ENCODE measurements at places on chromosomes 3 and 15.

GRCh38 chr3:99023590-99024192 is 122.2 kb upstream of the DCBLD2 start:
- DNase-seq = peak; percentile 41

- no peak for DNase-seq
These were observed 318.0 kb upstream of the CTDSPL start for GRCh38 chr3:37543666-37544065.

GRCh38 chr3:161139686-161140085 is 34.5 kb upstream of the B3GALNT1 start:
- no peak for DNase-seq

- no peak for DNase-seq
These were observed 177.2 kb downstream of the KCNAB1 start for GRCh38 chr3:156297582-156297981.

DNA sequence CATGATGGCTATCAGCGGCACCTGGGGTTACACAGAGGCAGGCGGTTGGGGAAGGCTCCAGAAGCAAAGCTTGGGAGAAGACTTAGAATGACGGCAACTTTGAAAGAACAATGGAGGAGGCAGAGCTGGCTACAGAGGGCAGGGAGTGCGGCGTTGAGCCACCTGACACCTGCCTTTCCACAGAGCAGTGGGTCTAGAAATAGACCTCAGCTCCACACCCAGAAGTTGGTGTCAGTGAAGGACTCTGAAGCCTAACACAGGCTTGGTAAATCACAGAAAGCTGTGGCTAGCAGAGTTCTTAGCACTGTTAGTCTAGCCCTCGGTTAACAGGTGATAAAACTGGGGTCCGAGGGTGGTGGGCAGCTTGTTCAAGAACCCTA is 23.1 kb upstream of the EHD4 start:
- no peak for DNase-seq

DNA sequence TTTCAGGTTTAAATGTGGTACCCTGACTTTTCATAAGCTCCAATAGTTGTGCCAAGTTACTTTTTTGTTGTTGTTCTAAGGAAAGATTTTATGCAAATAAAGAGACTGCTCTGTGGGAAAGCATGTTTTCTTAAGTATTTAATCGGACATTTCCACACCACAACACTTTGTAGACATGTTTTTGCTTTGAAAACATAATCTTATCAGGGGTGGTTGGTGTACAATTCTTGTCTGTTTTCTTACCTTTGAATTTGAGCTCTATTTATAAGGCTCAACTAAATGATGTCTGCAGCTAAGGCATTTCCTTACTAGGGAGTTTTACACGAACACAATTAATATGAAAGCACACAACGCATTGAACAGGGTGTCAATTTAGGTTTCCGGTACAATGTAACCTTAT is 81.5 kb upstream of the CDIN1 start:
- DNase-seq = no peak

GRCh38 chr3:72192572-72192971 is 407.6 kb upstream of the PROK2 start:
- no peak for DNase-seq

DNA sequence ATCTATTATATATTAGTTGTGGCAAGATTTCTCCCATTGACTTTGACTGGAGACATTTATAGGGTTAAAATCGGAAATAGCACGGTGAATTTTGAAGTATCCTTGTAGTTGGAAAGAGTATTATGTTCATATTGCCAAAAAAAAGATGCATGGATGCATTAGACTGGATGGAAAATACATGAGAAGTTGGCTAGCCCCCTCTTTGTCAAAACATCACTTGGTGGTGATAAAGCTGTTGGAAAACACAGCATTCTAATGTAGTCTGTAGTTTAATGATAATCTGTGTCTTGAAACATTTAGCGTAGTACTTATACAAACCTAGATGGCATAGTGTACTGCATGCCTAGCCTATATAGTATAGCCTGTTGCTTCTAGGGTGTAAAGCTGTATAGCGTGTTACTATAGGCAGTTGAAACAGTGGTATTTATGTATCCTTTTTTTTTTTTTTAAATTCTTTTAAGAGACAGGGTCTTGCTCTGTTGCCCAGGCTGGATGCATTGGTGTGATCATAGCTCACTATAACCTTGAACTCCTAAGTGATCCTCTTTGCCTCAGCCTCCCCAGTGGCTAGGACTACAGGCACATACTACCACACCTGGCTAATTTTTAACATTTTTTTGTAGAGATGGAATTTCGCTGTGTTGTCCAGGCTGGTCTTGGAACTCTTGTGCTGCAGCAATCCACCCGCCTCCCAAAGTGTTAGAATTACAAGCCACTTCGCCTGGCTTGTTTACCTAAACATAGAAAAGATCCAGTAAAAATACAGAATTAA is 21.8 kb downstream of the CTNNB1 start:
- no peak for DNase-seq

- DNase-seq = no peak
These were observed 15.9 kb downstream of the CSRNP1 start for GRCh38 chr3:39137435-39137936.

DNA sequence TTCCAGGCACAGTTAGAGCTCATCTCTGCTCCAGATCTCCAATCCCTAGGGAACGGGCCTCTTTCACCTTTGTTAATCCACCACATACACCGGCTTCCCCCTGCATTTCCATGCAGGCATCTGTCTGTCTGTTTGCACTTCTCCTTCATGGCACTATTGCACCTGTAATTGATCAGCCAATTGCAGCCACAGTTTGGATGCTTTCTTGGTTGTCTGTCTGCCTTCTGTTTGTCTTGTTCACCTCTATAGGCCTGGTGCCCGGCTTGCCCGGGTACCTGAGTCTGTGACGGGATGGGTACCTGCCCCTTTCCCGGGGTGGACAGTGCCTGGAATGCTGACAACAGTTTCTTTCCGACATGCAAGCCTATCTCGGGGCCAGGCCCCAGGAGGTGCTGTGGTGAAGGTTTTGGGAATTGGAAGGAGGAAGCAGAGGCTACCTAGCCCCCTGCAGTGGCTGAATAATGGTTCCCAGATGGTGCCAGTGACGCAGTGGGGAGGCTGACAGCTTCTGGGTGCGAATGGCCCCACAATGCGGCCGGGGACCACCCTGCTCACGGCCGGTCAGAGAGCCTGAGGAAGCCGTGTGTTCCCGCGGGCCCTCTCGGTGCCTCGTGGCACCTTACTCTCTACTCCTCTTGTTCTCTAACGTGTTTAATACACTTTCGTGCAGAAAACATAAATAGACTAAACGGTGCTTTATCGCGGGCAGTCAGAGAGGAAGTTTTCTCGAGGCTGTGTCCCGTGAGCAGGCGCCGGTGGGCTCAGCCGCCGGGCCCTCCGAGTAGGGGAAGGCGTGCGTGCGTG is 31.3 kb upstream of the RAB6B start:
- no peak for DNase-seq

DNA sequence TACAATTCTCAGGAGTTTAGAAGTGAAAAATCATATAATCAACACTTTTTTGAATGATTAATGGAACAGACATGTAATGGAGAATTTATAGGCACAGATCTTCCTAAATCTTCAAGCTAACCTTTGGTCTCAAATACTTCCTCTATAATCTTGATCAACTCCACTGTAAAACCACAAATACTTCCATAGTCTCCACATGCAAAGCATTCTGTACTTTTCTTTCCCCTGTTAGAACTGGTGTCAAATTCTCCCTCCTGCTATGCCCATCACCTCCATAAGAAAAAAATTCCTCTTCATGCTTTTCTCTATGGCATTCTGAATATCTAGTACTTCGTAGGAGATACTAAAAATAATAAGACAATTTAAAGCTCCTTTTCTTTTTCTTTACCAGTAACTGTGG is 214.3 kb downstream of the ADAMTS9 start:
- no peak for DNase-seq

GRCh38 chr3:193791041-193792032 is 198.3 kb downstream of the OPA1 start:
- no peak for DNase-seq

DNA sequence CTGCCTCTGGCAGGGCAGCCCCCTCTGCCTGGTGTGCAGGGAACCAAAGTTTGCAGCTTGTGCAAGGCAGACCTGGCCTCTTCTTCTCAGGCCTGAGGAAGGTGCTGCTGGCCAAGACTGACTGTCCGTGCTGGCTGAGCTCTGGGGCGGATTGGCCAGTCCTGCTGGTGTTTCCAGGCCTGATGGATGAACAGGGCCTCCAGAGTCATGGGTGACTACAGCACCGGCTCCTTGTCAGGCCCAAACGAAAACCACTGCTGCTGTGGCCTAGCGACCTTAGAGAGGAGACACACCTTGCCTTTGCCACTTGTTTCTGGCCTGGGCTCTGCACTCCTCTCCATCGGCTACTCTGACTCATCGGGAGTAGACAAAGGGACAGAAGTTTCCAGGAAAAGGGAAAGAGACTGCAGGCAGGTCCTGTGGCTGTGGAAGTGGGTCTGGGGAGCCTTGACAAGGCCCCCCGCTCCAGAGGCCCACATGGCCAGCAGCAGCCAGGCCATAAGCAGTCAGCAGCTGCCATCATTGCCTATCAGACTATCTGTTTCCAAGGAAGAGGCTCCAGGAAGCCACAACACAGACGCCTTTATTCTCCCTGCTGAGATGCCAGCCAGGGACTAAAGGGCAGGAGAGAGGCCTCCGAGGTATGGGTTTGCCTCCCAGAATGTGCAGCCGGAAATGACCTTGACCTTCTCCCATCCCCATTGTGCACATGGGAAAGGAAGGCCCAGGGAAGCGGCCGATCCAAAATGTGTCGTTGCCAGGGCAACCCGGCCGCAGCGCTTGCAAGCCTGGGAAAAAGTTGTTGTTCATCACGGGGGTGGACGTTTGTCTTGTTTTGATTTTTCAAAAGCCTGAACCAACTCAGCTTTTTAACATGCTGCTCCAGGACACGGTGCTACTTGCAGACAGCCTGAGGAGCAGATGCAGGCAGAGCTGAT is 160.5 kb downstream of the CHSY1 start:
- no peak for DNase-seq

Measured in NCI-H460 (cell line).